CD4-positive, alpha-beta T cell treated with Interleukin-1 beta for 1 hour (primary cell): ENCODE measurements at places on chromosomes 5 and 9.
A peak's percentile ranks its signal among the peaks of the same experiment; 100 is the strongest.

- no peak for DNase-seq
These were observed 41.9 kb upstream of the TNFSF15 start for GRCh38 chr9:114847492-114848417.

- no peak for DNase-seq
These were observed 923 bp downstream of the SPATA6L start for GRCh38 chr9:4665357-4665756.

GRCh38 chr5:43520615-43521014 lies 5.7 kb upstream of the C5orf34 start:
- DNase-seq = no peak

- peak; percentile 6 for DNase-seq
These were observed 8.6 kb upstream of the ZNF169 start for GRCh38 chr9:94250456-94250855.
